Stimulated activated naive CD4-positive, alpha-beta T cell (primary cell): ENCODE measurements at places on chromosomes 12 and 14.

DNA sequence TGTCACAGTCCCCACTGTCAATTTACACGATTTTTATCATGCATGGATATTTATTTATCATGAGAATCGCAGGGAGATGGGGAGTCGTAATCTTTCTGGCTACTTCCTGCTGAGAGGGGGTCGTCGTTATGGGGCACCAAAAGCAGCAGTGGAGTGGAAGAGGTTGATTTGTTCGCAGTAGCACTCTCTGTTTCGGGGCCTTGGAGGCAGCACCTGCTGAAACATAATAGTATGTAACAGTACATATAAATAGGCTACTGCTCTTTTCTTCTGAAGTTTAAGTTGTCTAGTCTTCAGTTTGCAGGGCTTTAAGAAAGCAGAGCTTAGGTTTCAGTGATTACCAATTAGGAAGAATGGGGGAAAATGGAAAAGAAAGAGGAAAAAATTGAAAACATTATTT, 3.8 kb downstream of the SOAT2 start:
- no peak for DNase-seq

DNA sequence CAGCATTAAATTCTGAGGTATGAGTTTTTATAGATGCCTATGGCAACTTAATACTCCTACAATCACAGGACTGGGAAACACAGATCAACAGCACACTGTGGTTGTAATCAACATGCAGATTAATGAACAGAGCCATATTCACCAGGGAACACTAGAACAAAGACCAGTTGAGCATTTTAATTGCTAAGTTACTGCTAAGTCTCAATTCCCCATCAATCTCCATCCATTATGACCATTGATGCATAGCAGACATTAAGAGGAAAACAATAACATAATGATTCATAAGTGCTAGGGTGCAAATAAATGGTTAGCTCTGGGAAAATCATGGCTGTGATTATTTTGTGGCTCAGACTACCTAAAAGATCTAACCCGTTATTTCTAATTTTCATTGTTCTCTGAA, 505.6 kb downstream of the TRHDE start:
- no peak for DNase-seq

DNA sequence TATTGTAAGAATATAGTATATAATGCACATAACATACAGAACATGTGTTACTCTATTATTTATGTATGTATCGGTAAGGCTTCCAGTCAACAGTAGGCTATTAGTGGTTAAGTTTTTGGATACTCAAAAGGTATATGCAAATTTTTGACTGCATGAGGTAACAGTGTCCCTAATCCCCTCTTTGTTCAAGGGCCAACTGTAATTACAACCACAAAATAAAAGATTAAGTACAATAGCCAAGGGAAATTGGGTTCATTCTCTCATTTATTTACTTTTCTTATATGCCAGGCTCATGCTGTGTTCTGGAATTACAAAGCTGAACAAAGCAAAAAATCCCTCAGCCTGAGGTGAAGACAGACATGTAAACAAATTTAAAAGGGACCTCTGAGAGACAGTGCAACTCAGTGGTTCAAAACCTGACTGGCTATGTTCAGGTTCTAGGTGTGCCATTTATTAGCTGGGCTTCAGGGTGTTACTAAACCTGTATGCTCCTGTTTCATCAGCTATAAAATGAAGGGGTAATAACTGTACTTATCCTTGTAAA, 43.4 kb upstream of the TSPAN8 start:
- DNase-seq: no peak

- no peak for DNase-seq
These were observed 22.5 kb upstream of the NKX2-8 start for GRCh38 chr14:36604757-36605505.

DNA sequence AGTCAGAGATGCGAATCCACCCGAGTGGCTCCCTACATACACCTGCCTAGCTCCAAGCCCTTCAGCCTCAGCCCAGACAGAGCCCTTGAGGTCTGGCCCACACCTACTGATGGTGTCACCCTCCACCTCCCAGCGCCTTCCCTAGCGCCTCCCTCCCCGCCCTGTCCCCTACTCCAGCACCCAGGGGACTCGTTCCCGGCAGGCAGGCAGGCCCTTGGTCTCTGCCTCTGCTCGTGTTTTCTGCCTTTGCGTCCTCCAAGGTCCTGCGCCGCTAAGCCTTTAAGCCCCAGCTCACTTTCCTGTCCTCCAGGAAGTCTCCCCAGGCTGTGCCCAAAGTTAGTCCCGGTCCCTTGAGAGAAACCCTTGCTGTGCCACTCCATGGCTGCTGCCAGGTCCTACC, 12.7 kb downstream of the INF2 start:
- no peak for DNase-seq

DNA sequence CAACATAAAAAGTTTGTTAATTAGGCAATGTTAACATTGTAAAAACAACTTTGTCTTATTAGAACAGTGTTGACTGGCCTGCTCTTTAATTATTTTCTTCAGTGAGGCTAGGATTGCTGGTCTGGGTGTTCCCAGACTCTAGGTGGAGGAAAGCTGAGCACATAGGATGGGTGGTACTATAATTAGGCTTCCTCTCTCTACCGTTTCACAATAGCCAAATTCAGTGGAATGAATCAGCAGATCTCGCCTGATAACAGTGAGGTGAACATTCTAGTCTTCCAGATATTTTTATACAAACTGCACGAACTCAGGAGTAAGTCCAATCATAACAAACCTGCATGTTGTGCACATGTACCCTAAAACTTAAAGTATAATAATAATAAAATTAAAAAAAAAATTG, 11.9 kb downstream of the PTGDR start:
- no peak for DNase-seq

GRCh38 chr14:23285530-23286019, 357 bp downstream of the HOMEZ start:
- DNase-seq: no peak

DNA sequence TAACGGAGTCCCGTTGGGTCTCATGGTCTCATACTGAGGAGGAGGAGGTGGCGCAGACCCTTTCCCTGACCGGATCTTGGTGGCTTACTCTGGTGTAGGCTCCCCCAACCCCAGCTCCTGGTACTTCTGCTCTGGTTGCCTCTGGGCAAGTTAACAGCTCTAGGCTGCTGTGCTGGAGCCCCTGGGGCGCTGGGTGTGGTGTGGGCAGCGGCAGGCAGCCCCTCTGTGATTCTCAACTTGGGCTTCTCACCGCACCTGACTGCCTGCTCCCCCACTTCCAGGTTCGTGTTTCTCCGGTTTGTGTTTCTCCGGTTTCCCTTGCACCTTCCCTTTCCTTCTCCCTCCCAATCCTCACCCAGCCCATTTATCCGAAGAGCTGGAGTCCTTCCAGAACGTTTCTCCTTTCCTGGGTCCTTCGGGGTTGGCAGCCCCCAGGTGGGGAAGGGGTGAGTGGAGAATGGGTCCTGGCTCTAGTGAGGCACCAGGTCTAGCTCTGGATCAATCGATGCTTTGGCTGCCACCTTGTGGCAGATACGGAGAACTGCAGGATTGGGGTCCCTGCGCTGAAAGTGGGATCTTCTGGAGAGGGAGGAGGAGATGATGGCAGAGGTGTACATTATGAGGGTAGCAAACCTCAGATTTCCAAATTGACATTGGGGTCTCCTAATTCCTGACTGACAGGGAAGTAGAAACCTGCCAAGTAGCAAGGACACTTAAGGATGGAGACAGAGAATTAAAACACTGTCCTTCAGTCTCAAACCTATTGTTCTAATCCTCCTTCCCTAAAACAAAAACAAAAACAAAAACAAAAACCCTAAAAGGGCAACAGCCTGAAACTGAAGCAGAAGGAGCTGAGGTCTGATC, 8.3 kb downstream of the CISTR start:
- peak; percentile 39 for DNase-seq

- DNase-seq: no peak
These were observed 40.7 kb downstream of the PTPRQ start for GRCh38 chr12:80484746-80485145.

DNA sequence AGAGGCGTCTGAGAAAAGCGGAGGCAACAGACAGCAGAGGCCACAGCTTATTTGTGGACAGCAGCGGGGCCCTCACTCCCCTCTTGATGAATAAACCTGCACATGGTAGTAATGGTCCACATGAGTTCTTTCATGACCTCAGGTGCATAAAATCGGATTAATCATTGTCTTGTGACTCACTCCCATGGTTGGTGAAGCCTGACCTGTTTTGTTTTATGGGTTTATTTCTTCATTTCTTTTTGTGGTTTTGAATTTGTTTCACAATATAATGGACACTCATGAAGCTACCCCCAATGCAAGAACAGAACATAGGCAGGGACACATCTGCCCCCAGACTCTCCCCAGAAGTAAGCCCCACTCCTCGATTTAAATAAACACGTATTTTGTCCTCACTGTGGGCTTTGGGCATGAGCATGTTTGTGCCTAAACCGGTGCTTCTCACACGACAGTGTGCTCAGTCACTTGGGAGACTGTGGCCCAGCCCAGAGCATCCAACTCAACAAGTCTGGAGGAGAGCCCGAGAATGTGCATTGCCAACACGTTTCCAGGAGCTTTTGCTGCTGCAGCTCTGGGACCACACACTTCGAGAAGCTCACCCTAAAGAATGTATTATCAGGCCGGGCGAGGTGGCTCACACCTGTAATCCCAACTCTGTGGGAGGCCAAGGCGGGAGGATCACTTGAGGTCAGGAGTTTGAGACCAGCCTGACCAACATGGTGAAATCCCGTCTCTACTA, 116.1 kb downstream of the SCARB1 start:
- DNase-seq: no peak

- DNase-seq: no peak
These were observed 439.5 kb downstream of the CCER1 start for GRCh38 chr12:90515199-90516175.

DNA sequence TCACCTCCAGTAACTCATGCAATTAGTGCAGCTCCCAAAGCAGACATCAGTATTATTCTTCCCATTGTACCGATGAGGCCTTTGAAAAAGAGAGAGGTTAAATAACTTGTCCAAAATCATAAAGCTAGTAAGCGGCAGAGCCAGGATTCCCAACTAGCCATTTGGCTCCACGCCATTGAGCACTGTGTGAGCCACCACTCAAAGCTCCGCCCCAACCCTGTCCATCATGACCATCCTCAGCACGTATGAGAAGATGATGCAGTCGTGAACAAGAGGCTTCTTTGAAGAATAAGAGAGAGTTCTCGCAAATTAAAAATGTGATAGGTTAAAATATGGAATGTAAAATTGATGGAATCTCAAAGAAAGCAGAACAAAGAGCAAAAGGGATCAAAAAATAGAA, 14.6 kb downstream of the CLMN start:
- DNase-seq: no peak

GRCh38 chr12:82695531-82695930, 8.8 kb downstream of the TMTC2 start:
- no peak for DNase-seq

GRCh38 chr14:59140106-59140843, 48.2 kb upstream of the DAAM1 start:
- no peak for DNase-seq

DNA sequence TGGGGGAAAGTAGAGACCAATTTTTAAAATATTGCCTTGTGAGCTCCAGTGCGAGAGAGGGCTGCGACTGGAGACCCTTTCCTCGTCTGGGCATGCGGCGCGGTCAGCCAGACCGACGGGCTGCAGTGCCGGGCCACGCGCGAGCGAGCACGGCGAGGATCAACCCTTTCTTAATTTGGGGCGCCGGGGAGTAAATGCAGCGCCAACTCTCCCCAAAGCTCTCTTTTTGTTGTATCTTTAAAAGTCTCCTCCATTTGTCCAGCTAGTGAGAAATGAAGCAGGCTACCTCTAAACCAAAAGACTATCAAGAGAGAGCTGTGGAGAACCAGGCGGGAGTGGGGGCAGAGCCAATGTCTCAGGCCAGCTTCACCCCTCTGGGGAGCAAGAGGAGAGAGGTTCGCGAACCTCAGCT, 1.4 kb downstream of the SIX1 start:
- no peak for DNase-seq

GRCh38 chr12:84276215-84276614, 636.4 kb downstream of the SLC6A15 start:
- no peak for DNase-seq

DNA sequence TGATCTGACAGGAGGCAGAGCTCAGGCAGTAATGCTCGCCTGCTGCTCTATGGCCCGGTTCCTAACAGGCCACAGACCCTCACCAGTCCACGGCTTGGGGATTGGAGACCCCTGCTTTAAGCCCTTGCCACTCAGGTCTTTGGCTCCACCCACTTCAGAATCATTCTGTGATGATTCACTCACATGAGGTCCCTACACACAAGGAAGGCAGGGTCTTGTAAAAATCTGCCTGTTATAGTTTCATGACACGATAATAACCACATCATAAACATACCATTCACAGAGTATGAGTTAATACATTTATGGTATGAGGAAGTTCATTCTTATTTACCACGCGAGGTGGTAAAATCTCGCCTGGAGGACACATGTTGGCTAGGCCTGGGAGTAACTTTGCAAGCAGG, 29.0 kb upstream of the MAX start:
- DNase-seq: no peak

GRCh38 chr14:41299924-41300323, 306.8 kb upstream of the LRFN5 start:
- no peak for DNase-seq

DNA sequence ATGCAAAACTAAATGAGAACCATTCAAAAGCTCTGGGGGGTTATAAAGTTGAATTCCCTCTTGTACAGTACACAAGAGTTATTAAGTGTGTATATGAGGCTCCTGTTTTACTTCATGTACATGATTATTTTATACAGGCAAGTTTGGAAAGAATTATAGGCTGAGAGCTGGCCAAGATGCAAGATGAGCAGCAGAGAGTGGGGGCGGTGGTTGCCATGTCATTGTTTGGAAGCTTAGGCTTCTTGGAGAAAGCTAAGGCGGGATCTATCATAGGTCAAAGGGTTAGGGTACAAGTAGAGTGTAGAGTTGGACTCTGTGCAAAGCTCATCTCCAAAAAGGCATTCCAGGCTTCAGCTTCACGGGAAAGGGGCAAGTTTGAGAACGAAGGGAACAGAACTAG, 297.1 kb upstream of the TBX3 start:
- DNase-seq: no peak

- no peak for DNase-seq
These were observed 128.8 kb downstream of the NDUFA12 start for GRCh38 chr12:94874518-94875302.

DNA sequence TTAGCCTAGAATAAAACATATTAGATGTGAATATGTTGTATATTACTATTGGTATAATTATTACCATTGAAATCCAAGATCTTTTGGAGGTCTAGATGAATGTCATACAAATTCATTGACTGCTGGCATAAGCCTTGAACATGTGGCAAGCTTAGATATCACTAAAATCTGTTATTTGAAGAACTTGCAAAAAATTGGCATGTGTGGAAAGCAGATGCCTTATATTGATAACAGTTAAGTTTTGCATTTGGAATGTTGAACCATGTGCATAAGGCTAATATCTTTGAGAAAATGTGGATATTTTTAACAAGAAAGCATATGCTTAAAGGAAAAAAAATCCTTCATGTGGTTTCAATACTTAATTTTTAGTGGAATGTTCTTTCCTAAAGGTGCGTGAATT, 203.6 kb upstream of the PRICKLE1 start:
- no peak for DNase-seq
